ENCODE measurements at places on chromosomes 12 and 14. TPM values are rescaled to one million over a fixed set of nuclear protein-coding genes. Genes with fewer than 3 reads are reported as not detected.

DNA sequence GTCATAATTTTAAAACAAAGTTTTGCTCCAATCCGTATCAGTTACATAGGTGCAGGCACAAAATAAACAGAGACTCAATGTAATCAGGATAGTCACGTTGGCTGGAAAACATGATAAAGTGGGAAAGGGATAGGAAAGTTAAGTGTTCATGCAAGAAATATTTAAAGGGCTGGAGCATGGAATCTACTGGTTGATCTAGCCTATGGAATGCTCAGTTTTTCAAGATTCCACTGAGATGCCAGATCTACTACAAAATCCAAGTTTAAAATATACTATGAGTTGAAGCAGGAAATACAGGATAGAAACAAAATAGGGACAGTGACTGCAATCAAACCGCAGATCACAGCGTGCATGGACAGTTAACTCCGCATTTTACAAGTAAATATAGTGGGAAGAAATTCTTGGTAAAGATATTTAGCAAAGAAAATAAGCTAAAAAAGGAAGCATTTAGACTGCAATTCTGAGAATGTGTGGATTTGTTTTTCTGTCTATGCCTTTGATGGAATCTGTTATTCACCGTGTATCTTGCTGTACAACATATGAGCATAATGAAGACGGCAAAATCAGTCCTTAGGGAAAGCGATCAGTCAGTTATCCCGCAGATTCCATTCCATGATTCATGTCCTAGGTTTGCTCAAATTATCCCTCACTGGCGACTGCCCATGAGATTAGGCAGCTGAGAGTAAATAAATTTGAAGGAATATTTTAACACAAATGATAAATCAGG is 1044.3 kb downstream of the FLRT2 start:
- no peak for DNase-seq

DNA sequence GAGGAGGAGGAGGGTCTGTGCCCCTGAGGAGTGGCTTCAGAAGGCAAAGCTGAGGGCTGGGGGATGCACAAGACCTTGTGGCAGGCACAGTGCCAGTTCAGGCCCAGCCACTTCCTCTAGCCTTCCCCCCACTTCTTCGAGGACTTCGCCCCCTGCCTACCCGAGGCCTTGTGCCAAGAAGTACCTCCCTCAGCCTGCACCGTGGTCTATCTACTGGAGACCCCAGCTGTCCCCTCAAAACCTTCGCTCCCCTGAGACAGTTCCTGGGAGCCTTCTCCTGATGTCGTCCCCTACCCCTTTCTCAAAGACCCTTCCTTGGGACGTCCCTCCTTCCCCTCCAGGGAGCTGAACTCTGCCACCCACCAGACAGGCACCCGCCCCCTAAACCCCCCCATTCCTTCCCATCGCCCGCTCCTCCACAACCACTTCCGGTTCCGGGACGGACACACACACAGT is 604 bp downstream of the ZNF384 start:
- DNase-seq = no peak

DNA sequence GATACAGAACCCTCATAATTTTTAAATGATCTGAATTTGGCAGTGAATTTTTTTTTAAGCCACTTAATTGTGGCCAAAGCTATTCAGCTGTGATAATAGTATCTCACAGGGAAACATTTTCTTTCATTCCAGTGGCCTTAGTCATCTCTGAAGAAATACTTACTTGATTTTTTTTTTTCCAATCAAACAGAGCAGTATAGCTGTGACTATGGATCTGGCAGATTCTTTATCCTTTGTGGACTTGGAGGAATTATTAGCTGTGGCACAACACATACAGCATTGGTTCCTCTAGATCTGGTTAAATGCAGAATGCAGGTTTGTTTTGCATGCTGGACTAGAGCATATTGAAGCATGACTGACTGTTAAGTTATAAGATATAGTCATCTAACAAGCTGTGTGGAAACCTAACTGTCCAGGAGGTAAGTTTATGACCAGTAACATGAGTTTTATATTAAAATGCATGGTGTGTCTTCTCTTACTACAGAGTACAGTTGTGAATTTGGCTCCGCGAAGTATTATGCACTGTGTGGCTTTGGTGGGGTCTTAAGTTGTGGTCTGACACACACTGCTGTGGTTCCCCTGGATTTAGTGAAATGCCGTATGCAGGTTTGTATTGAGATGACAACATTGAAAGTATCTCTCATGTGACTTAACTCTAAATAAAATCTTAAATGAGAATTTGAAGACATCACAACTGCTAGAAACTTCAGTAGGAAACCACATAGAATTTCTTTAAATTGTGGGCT is 1.9 kb downstream of the SLC25A3 start:
- DNase-seq = peak; percentile 53

DNA sequence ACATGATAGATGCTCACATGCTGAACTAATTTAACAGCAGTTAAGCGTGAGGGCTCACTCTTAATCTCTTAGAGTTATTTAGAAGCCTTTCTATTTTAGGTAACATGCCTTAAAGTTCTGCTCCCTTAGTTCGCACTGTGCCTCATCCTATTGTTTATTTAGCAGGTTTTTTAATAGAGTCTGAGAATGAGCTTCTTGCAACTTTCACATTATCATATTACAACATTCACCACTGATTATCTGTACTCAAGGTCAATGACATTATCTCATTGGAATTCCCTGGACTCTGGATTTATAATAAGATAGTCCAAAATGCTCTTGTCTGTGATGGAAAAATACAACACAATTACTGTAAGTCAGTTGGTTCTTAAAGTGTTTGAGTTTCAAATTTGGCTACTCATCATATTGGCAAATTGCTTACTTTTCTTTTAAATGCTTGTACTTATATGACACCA is 183.6 kb upstream of the SLC38A2 start:
- DNase-seq = peak; percentile 88

DNA sequence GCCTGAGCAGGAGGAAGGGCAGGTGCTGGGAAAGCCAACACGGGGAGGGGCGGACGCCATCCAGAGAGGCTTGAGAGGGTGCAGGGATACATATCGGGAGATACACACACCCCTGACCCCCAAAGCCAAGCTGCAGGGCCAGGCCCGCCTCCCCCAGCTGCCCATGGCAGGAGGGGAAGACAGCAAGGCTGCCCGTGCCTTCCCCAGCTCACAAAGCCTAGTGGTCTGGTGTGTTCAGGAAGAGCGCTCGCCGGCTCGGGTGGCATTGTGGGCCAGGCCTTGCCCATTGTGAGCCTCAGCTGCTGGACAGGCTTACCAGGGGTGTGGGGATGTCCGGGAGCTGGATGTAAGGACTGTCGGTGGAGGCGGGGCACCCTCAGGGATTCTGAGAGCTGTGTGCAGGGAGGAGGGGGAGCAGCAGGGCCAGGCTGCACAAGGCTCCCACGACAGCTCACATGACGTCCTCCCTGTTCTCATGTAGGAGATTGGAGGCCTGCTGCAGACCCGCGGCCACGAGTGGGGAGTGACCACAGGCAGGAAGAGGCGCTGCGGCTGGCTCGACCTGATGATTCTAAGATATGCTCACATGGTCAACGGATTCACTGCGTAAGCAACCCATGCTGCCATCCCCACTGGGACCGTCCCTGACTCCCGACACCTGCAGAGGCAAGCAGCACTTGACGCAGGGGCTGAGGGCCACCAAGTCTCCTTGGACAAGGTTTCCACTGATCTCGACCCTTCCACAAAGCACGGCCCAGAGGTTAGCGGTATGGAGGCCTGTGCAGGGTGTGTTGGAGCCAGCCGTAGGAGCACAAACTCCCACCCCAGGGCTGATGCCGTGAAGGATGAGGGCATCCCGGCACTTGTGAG is 10.1 kb upstream of the SIVA1 start:
- DNase-seq = no peak

GRCh38 chr12:121205491-121205890 is 4.4 kb upstream of the P2RX4 start:
- peak; percentile 42 for DNase-seq

GRCh38 chr12:74903522-74903921 is 306.1 kb downstream of the KCNC2 start:
- no peak for DNase-seq

DNA sequence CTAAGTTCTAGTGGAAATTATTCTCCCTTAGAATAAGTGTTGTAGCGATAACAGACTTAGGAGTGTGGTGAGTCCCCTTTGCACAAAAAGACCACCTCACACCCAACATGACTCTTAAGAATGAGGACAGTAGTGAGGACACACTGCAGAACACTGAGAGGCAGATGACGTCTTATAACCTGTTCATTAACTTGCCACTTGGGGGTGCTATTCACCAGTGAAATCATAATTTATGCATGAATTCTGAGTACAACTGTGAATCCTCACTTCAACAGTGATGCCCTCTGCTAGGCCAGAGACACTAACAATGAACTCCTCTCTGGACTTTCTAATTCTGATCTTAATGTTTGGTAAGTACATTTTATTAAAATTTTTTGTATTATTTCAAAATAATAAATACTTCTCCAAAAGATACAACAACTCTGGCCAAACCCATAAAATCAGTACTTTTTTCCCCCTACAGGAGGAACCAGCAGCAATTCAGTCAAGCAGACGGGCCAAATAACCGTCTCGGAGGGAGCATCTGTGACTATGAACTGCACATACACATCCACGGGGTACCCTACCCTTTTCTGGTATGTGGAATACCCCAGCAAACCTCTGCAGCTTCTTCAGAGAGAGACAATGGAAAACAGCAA is 274.7 kb downstream of the DAD1 start:
- peak; percentile 16 for DNase-seq

DNA sequence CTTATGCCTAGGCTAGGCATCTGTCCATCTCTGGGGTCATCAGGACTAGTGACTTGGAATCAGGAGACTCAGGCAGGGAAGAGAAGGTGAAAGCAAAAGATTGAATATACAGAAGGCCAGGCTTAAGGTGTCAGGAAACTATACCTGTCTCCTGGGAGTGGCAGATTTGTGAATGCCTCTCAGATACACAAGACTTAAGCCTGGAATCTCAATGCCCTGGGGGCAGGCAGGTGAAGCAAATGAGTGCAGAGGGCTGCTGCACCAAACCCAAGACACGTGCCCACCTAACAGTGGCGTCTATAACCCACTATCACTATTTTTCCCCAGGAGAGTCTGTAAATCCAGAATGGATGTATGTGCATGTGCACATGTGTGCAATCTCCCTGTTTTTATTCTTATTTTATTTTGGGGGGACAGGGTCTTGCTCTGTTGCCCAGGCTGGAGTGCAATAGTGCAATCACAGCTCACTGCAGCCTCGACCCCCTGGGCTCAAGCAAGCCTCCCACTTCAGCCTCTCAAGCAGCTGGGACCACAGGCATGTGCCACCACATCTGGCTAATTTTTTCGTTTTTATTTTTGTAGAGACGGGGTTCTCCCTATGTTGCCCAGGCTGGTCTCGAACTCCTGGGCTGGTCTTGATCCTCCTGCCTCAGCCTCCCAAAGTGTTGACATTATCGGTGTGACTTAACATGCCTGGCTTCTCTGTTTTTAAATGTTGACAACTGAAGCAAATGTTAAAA is 31.9 kb upstream of the FOS start:
- DNase-seq = no peak

DNA sequence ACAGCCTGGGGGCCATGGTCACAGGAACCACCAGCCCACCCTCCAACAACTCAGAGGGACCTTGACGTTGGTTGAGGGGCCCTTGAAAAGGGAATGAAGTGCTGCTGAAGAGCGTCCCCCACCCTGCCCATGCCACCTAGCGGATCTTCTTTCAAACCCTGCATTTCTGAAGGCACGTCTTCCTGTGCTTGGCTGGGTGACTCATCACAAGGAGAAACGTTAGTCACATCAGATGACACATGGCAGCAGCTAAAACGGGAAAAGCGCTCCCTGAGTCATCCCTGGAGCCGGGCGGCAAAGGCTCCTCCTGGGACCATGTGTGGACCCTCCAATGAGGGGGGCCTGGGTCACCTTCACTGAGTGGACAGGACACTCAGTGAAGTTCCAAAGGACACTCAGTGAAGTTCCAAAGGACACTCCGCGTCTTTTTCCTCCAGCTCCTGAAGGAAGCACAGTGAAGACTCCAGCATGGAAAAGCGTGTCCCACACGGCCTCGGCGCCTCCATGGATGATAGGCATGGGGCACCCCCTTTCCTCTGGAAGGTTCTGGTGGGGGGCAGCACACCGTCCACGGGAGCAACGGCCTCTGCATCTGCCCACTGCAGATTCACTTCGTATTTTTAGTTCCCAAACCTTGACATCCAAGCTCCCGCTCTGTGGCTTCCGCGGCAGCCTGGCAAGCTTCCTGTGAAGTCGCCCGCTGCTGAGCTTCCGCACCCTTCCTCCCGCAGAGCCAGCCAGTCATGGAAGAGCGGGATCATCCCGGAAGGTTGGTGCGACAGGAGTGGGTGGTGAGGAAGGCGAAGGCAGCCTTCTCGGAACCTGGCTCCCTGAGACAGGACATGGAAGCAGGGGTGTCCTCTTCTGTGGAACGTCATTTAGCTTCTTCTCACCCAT is 383.4 kb downstream of the VRK1 start:
- no peak for DNase-seq

DNA sequence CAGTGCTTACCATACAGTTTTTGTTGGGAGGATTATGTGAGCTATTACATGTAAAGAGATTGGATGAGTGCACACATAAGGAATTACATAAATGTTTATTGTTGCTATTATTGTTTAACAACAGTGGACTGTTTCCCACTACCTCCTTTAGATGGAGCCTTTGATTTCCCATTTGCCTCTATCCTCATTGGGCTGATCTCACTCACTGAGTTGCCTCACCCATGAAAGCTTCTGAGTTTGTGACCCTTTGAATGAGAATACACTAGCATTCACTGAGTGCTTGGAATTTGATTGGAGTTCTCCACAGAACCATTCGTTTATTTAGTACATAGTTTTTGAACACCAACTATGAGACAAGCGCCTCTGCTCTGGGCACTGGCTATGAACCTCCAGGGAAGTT is 121.0 kb downstream of the HELB start:
- no peak for DNase-seq

DNA sequence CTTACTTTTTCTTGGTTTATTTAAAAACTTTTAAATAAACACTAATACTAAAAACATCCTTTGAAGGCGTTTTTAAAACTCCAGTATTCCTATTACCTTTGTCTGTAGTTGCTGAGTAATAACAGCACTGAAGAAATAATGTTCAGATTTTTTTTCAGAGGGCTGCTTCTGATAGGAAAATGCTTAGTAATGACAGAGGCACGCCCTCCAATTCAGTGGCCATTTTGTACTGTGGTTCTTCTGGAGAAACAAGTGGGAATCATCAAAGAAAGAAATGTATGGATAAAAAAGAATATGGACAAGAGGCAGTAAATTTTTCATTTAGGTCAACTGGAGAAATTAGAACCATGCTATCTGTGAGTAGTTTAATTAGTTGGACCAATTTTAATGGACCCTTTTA is 13.6 kb downstream of the VEZT start:
- DNase-seq = peak; percentile 71

DNA sequence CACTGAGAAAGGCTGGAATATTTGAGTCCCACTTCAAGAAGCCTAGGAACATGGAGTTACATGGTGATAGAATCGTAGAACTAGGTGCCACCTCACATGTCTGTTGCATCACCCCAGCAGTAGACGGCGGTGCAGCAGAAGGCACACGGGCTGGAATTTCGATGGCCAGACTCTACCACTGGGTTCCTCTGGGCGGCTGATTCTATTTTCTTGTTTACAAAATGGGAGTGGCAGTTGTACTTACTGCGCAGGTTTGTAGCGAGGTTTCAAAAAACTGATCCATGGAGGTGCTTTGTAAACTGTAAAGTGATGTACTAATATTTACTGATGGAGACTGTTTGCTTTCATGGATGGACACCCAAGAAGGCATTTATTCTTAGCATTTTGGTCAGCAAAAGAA is 45.7 kb downstream of the WDR20 start:
- no peak for DNase-seq

The SOAT2 gene
- total RNA-seq = not detected

The ALKBH1 gene
- total RNA-seq = 6.9 TPM

The CD63 gene
- total RNA-seq = 1,362 TPM

The ABHD12B gene
- total RNA-seq = not detected

The BDKRB1 gene
- total RNA-seq = not detected

The LEMD3 gene
- total RNA-seq = 21.8 TPM
